Nasal cavity respiratory epithelium epithelial cell of viscerocranial mucosa (primary cell): ENCODE measurements at places on chromosomes 4 and X. TPM values are rescaled to one million over a fixed set of nuclear protein-coding genes. Genes with fewer than 3 reads are reported as not detected.

FHIP1A gene
- total RNA-seq: 31.1 and 53.2 TPM in 2 replicates

BCAP31 gene
- total RNA-seq: 229 and 239 TPM in 2 replicates

NMU gene
- 4.7 and 13.7 TPM in 2 replicates for total RNA-seq

BEX4 gene
- total RNA-seq: 19.1 and 24.9 TPM in 2 replicates

FAM241A gene
- total RNA-seq: 4.1 and 4.3 TPM in 2 replicates

ETDB gene
- total RNA-seq: not detected in 2 replicates

CNKSR2 gene
- total RNA-seq: 0.07 and 0.34 TPM in 2 replicates

CDKL5 gene
- 5.8 and 7.3 TPM in 2 replicates for total RNA-seq

DMP1 gene
- not detected in 2 replicates for total RNA-seq

POF1B gene
- total RNA-seq: 2.4 and 8.6 TPM in 2 replicates

CYP2U1 gene
- 4.1 and 9.4 TPM in 2 replicates for total RNA-seq

OSTC gene
- 91.8 and 335 TPM in 2 replicates for total RNA-seq

DUSP21 gene
- total RNA-seq: not detected in 2 replicates

SHROOM2 gene
- 3.4 and 11.4 TPM in 2 replicates for total RNA-seq

MAGEE2 gene
- total RNA-seq: not detected in 2 replicates

FAM47C gene
- total RNA-seq: not detected in 2 replicates

VCX2 gene
- not detected in 2 replicates for total RNA-seq

F9 gene
- total RNA-seq: not detected in 2 replicates
